Pancreas (tissue), 10 donors: ENCODE measurements at places on chromosomes 2 and 18.

GRCh38 chr2:133365117-133365516 lies 203.1 kb downstream of the NCKAP5 start:
- no peak for DNase-seq

DNA sequence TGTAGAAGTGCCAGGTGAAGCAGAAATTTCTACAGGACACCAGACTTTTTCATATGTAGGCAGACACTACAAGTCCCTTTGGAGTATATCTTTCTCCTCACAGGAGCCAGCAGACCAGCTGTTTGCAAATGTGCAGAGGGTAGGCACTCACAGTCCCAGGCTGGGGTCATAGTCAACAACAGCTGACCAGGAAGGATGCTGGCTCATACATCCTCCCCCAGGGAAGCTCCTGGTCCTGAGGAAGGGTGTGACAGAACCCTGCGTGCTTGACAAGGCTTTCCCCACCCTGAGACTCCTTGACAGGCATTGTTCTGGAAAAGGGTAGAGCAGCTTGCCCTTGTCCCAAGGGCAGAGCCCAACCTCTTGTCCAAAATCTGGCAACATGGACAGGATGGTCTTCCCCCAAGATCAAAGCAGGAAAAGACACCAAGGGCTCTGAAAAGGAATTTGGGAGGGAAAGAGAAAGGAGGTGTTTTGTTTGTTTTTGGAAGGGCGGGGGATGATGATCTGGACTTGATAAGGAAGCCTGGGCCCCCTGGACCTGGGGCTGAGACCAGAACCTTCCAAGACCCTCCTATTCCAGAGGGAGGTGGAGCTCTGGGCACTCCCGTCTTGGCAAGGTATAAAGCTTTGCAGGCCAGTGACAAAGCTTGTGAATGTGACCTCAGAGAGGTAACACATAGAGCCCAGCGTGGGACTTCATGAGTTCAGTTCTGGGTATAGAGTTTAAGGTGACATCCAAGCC lies 87.1 kb downstream of the GFPT1 start:
- DNase-seq: no peak

GRCh38 chr2:57444752-57445430 lies 601.7 kb upstream of the VRK2 start:
- no peak for DNase-seq

GRCh38 chr18:73549236-73549635 lies 598.4 kb downstream of the FBXO15 start:
- DNase-seq: no peak

DNA sequence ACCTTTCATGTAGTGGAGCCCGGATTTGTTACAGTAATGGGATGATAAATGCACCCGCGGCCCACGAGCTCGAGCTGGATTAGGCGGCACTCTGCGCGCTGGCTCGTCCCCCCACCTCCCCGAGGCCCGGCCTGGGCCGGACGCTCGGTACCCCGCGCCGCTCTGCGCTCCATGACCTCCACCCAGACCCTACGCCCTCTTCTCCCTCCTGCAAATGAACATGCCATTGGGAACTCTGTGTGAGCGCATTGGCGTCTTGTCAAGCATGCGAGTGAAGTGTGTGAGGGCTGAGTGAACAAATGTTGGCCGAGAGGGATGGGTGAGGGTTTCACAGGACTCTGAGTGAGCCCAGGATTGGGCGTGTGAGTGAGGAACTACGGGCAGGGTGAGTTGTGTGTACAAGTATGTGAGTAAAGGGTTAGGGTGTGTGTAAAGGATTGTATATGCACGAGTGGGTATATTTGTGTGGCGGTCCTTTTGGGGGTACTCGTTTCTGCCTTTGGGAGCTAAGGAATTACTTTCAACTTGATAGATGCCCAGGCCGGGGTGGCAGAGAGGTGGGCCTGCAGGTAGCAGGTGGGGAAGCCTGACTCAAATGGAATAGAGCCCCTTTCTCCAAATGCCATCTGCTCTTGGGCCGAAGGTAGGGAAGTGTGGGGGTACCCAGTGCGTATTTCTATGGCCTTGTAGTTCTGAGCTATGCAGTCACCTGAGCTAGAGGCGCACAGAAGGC lies 2.9 kb upstream of the EN1 start:
- DNase-seq: no peak
